ENCODE measurements at places on chromosomes 11 and 22.

- H3K4me3 ChIP-seq = no peak overlapping the region
- no peaks in the 10 kb centered on the region for H3K36me3 ChIP-seq
- no peak for DNase-seq
- peaks cover 5% of the 10 kb centered on the region for H3K4me1 ChIP-seq
- H3K27ac ChIP-seq = no peak overlapping the region
These were observed 31.6 kb downstream of the ACER3 start for GRCh38 chr11:76892306-76892705.

DNA sequence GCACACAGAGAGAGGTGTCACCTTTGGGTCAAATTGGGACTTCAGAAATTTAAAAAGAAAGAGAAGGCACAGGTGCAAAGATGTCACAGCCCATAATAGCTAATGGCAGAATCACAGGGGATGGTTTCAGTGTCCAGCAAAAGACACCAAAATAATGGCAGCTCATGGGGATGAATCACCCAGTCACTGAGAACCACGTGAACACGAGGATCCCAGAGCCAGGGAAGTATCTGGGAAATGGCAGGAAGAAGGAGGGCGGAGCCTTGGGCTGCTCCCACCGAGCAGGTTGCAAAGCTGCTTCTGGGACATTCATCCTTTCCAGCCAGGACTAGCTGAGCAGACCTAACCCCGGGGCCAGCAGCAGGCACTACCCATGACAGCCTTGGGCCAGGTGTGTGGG is 45.6 kb downstream of the TRMU start:
- H3K4me3 ChIP-seq = no peak overlapping the region
- peak overlapping the region; percentile 35 for H3K27ac ChIP-seq
- peaks cover 15% of the 10 kb centered on the region for H3K36me3 ChIP-seq
- H3K4me1 ChIP-seq = peaks cover 39% of the 10 kb centered on the region
- DNase-seq = no peak

- no peaks in the 10 kb centered on the region for H3K36me3 ChIP-seq
- peak overlapping the region; percentile 14 for H3K27ac ChIP-seq
These were observed 58.9 kb downstream of the FLRT1 start for GRCh38 chr11:64094463-64095260.

DNA sequence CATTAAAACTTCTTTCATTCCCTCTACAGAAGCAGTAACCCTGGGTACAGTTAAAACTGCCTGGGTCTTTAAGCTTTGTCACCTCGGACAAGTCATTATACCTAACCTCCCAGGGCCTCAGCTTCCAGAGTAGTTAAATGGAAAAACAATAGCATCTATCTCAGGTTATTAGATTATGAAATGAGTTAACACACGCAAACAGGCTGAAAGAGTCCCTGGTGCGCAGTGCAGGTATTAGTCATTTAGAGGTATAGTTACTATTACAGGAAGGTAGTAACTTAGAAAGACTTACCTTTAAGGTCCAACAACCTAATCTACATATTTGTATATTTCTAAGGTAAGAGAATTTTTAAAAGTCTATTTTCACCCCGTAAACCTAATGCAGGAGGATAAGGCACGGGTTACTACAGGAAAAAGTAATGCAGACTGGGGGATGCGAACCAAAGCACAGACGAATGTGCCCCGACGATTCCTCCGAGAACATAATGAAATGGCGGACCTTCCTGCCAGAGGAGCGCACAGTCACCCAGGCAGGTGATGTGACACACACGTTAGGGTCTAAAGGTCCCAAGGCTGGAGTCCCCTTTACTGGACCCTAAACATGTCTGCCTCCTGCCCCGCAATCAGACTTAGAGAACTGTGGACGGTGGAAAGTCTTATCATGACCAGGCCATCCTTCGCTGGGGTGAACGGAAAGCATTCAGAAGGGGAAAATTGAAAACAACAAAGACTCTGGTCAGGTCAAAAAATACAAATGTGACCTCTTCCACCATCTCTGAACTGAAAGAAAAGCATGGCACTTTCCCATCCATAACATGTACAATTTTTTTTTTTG is 1.3 kb downstream of the NAP1L4 start:
- peak overlapping the region; percentile 99 for H3K27ac ChIP-seq
- H3K4me1 ChIP-seq = peaks cover 27% of the 10 kb centered on the region
- no peaks in the 10 kb centered on the region for H3K27me3 ChIP-seq
- DNase-seq = no peak
